ENCODE measurements at places on chromosomes 4 and X.

DNA sequence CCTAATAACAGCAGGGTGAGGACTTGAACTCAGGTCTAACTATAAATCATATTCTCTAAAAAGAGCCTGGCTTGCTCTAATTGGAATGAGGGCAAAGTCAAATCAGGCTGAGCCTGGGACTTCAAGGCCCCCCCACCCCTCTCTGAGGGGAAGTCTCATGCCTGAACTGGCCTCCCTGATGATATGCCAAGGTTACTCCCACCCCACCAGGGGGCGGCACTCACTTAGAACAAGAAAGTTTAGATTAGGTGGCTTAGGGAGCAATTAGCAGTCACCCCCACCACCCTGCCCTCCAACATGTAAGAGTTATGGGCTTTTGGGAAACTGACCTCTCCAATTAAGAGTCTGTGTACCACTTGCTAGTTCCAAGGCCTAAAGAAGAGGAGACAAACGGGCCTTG is 2.7 kb downstream of the FOXO4 start:
- DNase-seq: no peak

- no peak for DNase-seq
These were observed 264.0 kb upstream of the HAND2 start for GRCh38 chr4:173793937-173794510.

DNA sequence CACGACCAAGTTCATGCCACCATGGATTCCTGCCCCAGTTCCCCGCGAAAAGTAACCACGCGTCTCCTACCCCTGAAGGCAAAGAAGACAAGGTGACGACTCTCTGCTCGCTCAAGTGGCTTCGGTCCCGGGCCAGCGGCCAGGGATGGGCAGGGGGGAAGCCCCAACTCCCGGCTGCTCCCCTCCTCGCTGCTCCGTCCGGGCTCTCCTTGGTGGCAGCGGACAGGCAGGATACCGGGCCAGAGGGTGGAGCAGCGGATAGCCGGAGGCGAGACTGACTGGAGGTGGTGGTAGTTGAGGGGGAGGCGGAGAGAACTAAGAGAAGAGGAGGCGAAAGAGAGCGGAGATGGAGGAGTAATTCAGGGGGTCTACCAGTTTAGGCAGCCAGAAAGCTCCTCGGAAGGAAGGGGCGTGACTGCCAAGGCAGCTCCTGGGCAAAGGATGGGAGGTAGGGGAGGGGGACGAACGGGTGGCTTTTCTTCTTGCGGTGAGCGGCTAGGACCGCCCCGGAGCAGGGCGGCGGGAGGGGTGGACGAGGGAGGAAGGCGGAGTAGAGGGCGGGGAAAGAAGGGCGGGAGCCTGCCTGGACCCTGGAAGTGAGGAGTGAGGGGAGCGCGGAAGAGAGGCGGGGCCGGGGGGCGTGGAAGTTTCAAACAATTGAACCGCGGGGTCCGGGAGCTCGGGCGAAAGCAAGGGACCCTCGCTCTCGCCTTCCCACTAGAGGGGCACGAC is at the start of gene AMOT:
Gene AMOT (minus strand): TSS at position 450 of the 732 bp plus-strand sequence. CDS start 17,705 bp downstream, outside the sequence.
- DNase-seq: no peak

GRCh38 chr4:21452931-21453330 is 495.6 kb downstream of the KCNIP4 start:
- no peak for DNase-seq

GRCh38 chr4:25753239-25753638 is 97.6 kb downstream of the SLC34A2 start:
- no peak for DNase-seq

- DNase-seq: no peak
These were observed 13.8 kb upstream of the STBD1 start for GRCh38 chr4:76292730-76293129.

- no peak for DNase-seq
These were observed 720 bp downstream of the RPL10 start for GRCh38 chrX:154398668-154399526.

GRCh38 chr4:87916626-87917025 is 58.9 kb upstream of the SPP1 start:
- DNase-seq: no peak

GRCh38 chr4:132387060-132387459 is 762.0 kb upstream of the PCDH10 start:
- no peak for DNase-seq

GRCh38 chrX:44189116-44189515 is 154.4 kb downstream of the EFHC2 start:
- DNase-seq: no peak

DNA sequence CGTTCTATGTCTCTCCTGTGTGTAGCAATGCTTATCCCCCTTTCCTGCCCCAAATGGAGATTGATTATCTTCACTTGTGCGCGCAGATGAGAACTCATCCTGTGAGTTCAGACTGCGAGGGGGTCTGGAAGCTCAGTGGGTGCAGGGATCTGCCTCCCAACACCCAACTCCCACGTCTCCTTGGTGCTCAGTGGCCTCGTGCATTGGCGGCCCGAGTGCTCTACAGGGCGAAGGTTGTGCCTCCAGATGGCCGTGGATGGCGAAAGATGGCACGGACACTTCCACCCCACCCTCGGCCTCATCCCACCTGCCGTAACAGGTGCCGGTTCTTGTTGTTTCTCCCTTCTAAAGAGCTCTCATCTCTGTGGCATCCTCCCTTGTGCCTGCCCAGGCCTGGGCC is 45.1 kb upstream of the SORCS2 start:
- DNase-seq: no peak

GRCh38 chrX:87518504-87518903 is 902 bp downstream of the KLHL4 start:
- no peak for DNase-seq

Measured in skeletal muscle cell (primary cell).